ENCODE measurements at places on chromosomes 12 and 14. TPM values are rescaled to one million over a fixed set of nuclear protein-coding genes. Genes with fewer than 3 reads are reported as not detected.

Gene TEX52
- not detected for polyA plus RNA-seq

DNA sequence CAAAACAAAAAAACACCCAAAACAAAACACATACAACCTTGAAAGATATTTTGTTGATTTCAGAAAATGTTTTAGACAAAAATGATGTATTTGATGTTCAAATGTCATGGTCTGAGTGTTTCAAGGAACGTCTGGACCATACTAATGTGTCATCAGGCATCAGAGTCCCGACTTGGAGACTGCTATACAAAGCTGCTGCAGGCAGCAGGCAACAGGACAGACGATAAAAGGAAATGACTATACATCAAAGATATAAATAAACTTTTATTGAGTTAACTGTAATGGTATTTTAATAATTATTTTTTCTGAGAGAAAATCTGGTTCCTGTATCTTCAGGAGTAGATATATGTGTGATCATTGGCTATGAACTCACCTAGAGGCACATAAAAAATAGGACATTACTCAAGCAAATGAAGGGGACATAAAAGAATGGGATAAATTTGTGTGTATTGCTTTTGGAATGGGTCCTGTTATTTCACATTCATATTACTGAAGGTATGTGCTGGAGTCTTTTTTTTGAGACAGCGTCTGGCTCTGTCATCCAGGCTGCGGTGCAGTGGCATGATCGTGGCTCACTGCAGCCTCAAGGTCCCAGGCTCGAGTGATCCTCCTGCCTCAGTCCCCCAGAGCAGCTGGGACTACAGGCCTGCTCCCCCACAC is 87.3 kb upstream of the HECTD1 start:
- DNase-seq, result peak; percentile 69

GRCh38 chr12:95626854-95627253 is 75.6 kb upstream of the USP44 start:
- no peak for DNase-seq

DNA sequence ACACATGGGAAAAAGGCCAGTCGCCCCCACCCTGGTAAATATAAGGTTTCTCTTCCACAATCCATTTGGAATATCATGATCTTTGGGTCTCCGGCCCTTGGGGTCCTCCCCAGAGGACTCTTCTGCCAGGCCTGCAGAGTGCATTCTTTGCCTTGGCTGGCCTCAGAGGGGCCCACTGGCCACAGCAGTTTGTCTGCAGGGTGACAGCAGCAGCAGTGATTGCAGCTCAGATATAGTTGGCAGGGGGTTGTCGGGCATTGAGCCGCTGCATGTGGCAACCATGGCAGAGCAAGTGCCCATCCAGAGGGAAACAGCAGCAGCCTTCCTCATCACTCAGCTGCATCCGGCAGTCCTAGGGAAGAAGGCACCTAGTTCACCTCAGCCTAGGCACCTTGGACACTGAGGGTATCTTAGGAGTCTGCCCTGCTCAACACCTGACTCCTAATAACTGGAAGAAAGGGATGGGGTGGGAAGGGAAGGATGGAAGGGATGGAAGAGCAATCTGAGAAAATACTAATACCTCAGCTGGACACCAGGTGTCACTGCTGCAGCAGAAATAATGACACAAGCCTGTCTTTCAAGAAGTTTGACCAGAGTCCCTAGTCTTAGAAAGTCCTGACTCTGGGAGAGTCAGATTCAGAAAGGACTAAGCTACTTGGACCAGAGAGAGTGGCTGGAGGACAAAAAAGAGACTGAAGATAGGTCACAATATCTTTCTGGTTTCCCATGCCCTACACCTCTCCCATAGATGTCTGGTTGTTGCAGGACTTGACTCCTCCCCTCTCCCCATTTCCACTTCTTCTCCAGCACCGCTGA is 8.9 kb downstream of the AJUBA start:
- DNase-seq, result peak; percentile 70

DNA sequence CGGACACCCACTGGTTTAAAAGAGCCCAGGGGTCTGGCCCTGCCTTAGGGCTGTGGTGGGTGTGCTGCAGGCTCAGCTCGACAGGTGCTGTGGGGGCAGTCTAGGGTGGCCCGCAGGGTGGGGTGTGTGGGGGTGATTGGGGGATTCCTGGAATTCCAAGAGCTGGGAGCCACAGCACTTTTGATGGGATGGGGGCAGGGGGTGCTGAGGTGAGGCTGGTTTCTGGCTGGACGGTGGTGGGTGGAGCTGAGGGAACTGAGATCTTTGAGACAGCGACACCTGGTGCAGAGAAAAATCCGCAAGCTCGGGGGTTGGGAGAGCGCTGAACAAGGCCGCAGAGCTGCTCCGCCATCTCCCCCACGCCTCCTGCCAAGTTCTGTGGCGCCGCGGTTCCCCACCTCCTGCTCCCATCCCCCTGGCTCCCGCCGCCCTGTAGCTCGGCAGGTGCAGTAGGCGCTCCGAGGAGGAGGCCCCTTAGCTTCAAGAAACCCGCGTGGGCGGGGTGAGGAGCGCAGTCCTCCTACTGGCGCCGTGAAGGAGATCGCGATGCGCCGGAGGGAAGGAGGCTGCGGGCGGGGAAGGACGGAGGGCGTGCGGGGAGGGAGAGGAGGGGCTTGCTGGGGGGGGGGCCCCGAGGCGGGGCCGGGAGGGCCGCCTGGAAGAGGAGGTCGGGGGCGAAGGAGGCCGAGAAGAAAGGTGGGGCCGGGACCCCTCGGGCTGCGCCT is 1.3 kb upstream of the TEDC1 start:
- peak; percentile 76 for DNase-seq

DNA sequence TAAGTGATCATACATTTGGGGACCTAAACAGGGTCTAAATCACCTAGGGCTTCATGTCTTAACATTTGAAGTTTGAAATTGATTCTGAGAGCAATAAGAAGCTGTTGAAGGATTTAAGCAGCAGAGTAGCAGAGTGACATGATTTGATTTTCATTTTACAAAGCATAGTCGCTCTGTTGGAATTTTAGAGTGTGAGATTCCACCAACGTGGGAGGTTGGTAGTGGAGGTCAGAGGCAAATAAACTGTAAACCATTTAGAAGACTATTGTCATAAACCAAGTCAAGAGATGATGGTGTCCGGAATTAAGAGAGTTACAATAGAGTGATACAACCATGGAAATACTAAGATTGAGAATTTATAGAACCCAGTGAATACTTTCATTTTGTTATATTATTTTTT is 52.7 kb upstream of the ZDHHC17 start:
- peak; percentile 38 for DNase-seq

DNA sequence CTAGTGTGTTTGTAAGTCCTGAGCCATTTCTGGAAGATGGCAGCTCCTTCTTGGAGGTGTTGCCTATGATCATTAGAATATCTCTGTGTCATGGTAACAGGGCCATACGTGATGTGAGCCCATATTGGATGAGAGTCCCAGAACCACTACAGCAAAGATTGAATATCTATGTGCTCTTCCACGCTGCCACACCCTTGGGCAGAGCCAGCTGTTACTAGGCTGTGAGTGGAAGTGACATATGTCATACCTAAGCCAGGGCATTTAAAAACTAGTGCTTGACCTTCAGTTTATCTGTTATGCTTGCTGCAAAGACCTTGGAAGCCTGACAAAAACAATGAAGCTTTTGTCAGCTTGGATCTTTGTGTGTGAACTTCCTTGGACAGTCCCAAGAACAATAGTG is 495.1 kb upstream of the CCDC196 start:
- DNase-seq, result no peak

GRCh38 chr12:1077036-1077803 is 86.2 kb downstream of the ERC1 start:
- DNase-seq, result no peak

GRCh38 chr14:105455086-105455640 is 19.5 kb upstream of the CRIP2 start:
- DNase-seq, result no peak

DNA sequence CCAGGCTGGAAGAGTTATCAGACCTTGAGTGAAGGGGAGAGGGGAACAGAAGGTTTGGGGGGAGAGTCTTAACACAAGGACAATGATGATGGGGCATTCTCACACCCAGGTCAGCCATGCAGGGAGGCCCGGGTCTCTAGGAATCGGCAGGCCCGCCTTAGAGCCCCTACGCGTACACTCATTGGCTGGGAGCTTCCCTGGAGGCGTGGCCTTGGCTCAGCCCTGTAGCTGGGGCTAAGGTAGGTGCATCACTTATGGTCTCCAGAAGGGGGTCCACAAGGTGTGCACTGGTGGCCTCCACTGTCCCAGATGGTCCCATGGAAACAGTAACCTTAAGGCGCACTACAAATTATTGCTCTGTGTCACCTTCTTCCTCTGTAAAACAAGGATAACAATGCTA is 660.1 kb downstream of the MED13L start:
- no peak for DNase-seq

DNA sequence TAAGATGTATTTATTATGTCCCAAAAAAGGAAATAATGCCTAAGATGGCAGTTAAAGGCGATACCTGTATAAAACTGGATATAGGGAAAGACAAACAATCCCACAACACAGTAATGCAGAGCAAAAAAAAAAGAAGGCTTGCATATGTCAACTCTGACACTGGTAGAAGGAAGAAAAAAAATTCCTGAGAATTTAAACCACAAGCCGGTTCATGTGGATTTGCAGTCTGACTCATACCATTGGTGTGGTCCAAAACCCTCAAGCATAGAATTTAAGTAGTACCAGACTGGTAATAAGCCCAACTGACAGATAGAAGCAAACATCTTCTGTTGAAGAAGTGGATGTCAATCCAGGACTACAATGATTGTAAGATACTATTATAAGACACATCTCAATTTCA is 7.2 kb downstream of the DNAI7 start:
- DNase-seq, result peak; percentile 94

GRCh38 chr12:104471336-104471735 is 14.6 kb downstream of the CHST11 start:
- no peak for DNase-seq

DNA sequence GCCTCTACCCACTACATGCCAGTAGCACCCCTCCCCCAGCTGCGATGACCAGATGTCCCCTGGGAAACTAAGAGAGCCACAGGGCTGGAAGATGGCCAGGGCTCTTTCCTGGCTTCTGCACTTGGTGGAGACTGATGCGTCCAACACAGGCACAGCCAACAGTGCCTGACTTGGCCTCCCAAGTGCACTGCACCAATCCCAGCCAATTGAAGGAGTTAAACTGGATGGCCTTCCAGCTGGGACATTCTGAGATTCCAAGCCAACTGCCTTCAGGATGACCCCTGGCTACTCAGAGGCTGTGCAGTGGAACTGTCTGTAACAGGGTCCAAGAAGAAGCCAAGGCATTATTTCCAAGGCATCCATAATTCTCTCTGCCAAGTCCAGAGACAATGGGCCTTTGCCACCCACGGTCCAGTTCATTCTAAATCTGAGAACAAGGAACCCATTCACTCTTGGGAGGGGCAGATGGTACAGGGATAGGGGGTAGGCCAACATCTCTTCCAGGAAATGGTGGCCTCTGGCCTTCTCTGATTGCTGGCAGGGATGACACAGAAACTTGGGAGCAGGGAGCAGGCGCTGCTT is 35.2 kb downstream of the PRIMA1 start:
- no peak for DNase-seq

- DNase-seq, result no peak
Measured at GRCh38 chr14:67536087-67536486, 3.0 kb downstream of the PLEKHH1 start.

Gene CMTM5
- polyA plus RNA-seq, result 0.07 TPM

- DNase-seq, result no peak
Measured at GRCh38 chr14:101588990-101589389, 27.7 kb downstream of the DIO3 start.

GRCh38 chr12:992647-993046 is 1.6 kb downstream of the ERC1 start:
- no peak for DNase-seq

- no peak for DNase-seq
Measured at GRCh38 chr12:4809013-4809448, 88.8 kb downstream of the GALNT8 start.

- no peak for DNase-seq
Measured at GRCh38 chr12:128510511-128510910, 243.5 kb downstream of the TMEM132C start.

Gene NAV3
- 25.5 TPM for polyA plus RNA-seq

Gene KCNH5
- 0.03 TPM for polyA plus RNA-seq

Gene GNPTAB
- 16.0 TPM for polyA plus RNA-seq

Gene ITGA5
- polyA plus RNA-seq, result 259 TPM

Gene ADAM20
- polyA plus RNA-seq, result 0.03 TPM

Gene OVCH1
- 0.05 TPM for polyA plus RNA-seq

GRCh38 chr14:91882369-91882768 is 15.0 kb upstream of the TC2N start:
- DNase-seq, result no peak

GRCh38 chr14:26265170-26265685 is 332.6 kb downstream of the NOVA1 start:
- DNase-seq, result no peak

Gene PIK3C2G
- polyA plus RNA-seq, result not detected

Gene GALNT8
- polyA plus RNA-seq, result not detected

Gene OR6C4
- not detected for polyA plus RNA-seq

GRCh38 chr12:118103201-118103600 is 610 bp downstream of the VSIG10 start:
- DNase-seq, result peak; percentile 7

- no peak for DNase-seq
Measured at GRCh38 chr12:54565986-54566544, 16.7 kb downstream of the PDE1B start.

DNA sequence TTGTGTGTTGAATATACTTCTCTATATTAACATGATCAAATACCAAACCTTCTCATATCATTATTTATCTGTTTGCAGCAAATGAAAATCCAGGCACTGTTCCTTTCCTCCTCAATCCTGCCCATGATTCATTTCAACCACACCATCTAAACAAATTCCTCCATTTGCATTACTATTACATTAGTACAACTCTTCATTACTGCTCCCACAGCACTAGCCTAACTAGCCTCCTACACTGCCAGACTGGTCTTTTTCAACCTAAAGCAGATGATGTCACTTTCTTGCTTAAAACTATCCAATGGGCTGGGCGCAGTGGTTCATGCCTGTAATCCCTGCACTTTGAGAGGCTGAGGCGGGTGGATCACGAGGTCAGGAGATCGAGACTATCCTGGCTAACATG is 117.3 kb upstream of the MYF6 start:
- peak; percentile 89 for DNase-seq

DNA sequence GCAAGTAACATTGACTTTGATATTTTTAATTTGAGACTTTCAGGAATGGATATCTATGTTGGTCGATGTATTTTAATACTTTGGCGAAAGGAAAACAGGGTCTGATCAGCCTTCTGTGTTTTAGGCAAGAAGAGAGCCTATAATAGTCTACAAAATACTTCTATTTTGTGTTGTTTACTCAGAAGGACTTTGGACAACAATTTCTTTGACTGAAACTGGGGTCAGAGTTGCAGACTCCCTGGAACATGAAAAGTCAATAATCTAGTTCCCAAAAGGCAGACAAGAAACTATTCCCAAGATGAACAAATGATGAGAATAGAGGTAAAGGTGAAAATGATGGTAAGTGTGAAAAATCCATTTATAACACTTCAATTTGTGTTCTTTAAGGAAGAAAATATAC is 10.6 kb upstream of the NUBPL start:
- no peak for DNase-seq

DNA sequence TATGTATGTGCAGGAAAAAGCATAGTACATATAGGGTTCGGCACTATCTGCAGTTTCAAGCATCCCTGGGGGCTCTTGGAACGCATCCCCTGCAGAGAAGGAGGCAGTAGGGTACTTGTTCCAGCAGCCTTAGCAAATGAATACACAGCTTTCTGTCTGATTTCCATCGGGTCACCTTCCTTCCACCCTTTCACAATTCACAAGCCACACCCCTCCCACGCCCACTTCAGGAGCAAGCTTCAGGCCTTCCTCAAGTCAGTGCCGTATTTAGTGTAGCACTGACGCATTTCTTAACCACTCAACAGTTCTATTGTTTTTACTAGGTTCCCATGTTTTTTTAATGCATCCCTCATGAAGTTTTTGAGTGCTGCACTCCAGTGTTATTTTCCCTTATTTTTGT is 64.2 kb downstream of the CLMN start:
- DNase-seq, result peak; percentile 1
